Immature natural killer cell (primary cell): ENCODE measurements at places on chromosomes 3 and 15. TPM values are rescaled to one million over a fixed set of nuclear protein-coding genes. Genes with fewer than 3 reads are reported as not detected.

DNA sequence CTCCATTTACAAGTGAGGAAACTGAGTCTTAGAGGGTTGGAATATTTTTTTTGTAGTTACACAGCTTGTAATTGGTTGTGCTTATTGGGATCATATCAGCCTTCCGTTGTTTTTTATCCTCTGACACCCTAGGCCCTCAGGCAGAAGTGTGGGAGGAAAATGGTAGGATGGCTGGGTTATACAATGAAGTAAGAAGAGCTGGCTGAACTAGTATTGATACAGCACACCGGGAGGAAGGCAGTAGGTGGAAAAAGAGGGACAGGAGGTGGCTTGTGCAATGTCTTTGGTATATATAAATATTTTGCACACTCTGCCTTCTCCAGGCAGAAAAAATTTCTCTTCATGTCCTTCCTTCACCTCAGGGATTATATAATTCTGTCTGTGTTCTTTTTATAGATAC lies 214.3 kb upstream of the SGO1 start:
- H3K4me1 ChIP-seq: no peaks in the 10 kb centered on the region
- no peak overlapping the region for H3K27ac ChIP-seq
- H3K27me3 ChIP-seq: peaks cover 3% of the 10 kb centered on the region
- H3K36me3 ChIP-seq: peaks cover 3% of the 10 kb centered on the region
- no peak overlapping the region for H3K4me3 ChIP-seq
- no peak for DNase-seq

GRCh38 chr15:97684249-97684648 lies 276.3 kb upstream of the ARRDC4 start:
- DNase-seq: no peak
- no peak overlapping the region for H3K27ac ChIP-seq
- H3K4me3 ChIP-seq: no peak overlapping the region
- H3K36me3 ChIP-seq: no peaks in the 10 kb centered on the region
- H3K27me3 ChIP-seq: no peaks in the 10 kb centered on the region

GRCh38 chr15:62426387-62426956 lies 261.4 kb upstream of the C2CD4B start:
- DNase-seq: no peak
- no peaks in the 10 kb centered on the region for H3K36me3 ChIP-seq
- no peak overlapping the region for H3K4me3 ChIP-seq
- H3K27me3 ChIP-seq: no peaks in the 10 kb centered on the region
- no peak overlapping the region for H3K27ac ChIP-seq

The KCNAB1 gene
- 0.37 TPM for polyA plus RNA-seq
